ENCODE measurements at places on chromosomes 12 and 14. TPM values are rescaled to one million over a fixed set of nuclear protein-coding genes. Genes with fewer than 3 reads are reported as not detected.

DNA sequence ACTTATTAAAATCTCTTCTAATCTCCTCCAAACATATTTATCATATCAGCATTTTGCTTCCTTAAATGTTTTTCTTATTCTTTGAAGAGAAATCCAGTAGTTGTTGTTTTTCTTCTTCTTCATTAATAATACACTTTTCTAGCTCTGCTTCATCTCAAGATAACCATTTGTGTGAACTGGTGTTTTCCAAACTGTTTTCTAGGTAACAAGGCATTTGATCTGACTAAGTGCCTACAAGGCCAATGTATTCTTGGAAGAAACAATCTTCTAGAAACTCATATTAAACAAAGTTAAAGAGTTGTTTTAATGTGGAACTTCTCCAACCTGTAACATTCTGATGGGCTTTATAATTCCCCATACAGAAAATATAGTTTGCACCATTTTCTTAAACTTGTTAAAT, 30.8 kb upstream of the IFNG start:
- no peaks in the 10 kb centered on the region for H3K27me3 ChIP-seq
- 0 out of 2 replicates have a peak, but pooled peaks cover 3% of the 10 kb centered on the region for H3K4me1 ChIP-seq
- H3K4me3 ChIP-seq = no peak overlapping the region
- no peak overlapping the region for H3K27ac ChIP-seq
- H3K36me3 ChIP-seq = no peaks in the 10 kb centered on the region

GRCh38 chr14:92551044-92551841, 37.7 kb downstream of the RIN3 start:
- no peak overlapping the region for H3K27ac ChIP-seq
- H3K27me3 ChIP-seq = no peaks in the 10 kb centered on the region
- H3K4me1 ChIP-seq = no peaks in the 10 kb centered on the region
- no peak overlapping the region for H3K4me3 ChIP-seq
- DNase-seq = no peak

DNA sequence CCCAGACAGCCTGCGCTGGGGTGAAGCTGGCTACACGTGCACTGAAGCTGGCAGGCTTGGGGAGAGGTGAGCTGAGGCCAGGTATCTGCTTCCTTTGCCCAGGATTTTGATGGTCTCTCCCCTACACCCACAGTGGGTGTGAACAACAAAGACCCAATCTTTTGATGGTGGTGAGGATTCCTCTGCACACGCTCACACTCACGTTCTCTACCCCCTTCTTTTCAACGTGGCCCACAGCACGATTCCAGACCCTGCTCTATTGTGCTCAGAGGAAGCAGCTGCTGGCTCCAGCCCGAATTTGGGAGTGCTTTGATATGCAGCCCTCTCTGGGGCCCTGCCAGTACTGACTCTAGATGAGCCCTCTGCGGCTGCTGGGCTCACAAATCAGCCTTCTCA, 4.9 kb downstream of the CD9 start:
- H3K4me1 ChIP-seq = peaks cover 45% of the 10 kb centered on the region
- no peak for DNase-seq
- no peak overlapping the region for H3K27ac ChIP-seq
- no peak overlapping the region for H3K4me3 ChIP-seq

GRCh38 chr14:41230683-41231082, 376.0 kb upstream of the LRFN5 start:
- no peak for DNase-seq
- no peak overlapping the region for H3K27ac ChIP-seq
- H3K4me1 ChIP-seq = no peaks in the 10 kb centered on the region
- H3K4me3 ChIP-seq = no peak overlapping the region
- no peaks in the 10 kb centered on the region for H3K27me3 ChIP-seq
- H3K36me3 ChIP-seq = no peaks in the 10 kb centered on the region

AQP2 gene
- not detected for total RNA-seq

MFAP5 gene
- 18.9 TPM for total RNA-seq

DNA sequence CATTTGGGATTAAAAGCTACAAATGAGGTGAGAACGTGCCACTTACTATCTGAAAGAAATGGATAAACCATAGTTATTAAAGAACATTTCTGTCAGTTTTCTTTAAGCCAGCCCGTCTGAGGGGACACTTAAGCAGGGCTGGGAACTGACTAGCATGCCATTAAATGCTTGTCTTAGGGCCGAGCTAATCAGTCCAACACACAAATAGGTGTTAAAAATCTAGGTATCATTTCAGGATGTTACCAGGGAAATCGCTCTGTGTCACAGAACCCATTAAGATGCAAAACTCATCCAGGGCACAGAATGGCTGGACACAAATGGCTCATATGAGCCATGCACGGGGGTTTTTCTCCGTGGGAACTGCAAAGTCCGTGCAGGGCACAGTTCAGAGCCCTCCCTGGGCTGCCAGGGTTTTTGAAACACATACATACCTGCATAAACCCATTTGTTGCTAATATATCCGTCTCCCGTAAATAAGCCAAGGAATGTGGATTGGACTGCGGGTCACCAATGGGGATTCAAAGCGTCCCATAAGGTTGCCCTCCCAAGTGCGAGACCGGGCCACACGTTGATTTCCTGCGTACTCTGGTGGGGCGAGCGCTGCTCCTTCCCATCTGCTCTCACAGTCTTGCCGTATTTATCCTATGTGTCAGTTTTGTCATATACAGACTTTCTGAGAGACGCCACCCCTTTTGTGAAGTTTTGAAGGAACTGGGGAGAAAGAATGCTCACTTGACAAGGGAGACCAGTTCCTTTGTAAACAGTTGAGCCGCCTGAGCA, 5.4 kb upstream of the GSC start:
- H3K36me3 ChIP-seq = no peaks in the 10 kb centered on the region
- peaks cover 28% of the 10 kb centered on the region for H3K27me3 ChIP-seq
- no peak overlapping the region for H3K4me3 ChIP-seq
- no peaks in the 10 kb centered on the region for H3K4me1 ChIP-seq
- no peak for DNase-seq

PTPRQ gene
- not detected for total RNA-seq

PLEKHD1 gene
- 0.65 TPM for total RNA-seq

PLD4 gene
- not detected for total RNA-seq

HCAR2 gene
- 2.6 TPM for total RNA-seq

GRCh38 chr14:64747327-64747726, 43.1 kb downstream of the PLEKHG3 start:
- H3K27me3 ChIP-seq = no peaks in the 10 kb centered on the region
- DNase-seq = no peak
- no peaks in the 10 kb centered on the region for H3K4me1 ChIP-seq
- peaks cover 10% of the 10 kb centered on the region for H3K36me3 ChIP-seq

SERPINA12 gene
- not detected for total RNA-seq

TAS2R7 gene
- total RNA-seq = not detected

CMA1 gene
- total RNA-seq = not detected

CRACR2A gene
- not detected for total RNA-seq

OASL gene
- total RNA-seq = 1.7 TPM

GRCh38 chr12:128551266-128551665, 272.5 kb downstream of the SLC15A4 start:
- no peaks in the 10 kb centered on the region for H3K36me3 ChIP-seq
- no peak overlapping the region for H3K4me3 ChIP-seq
- DNase-seq = no peak
- no peaks in the 10 kb centered on the region for H3K4me1 ChIP-seq

OVCH1 gene
- total RNA-seq = not detected

DNA sequence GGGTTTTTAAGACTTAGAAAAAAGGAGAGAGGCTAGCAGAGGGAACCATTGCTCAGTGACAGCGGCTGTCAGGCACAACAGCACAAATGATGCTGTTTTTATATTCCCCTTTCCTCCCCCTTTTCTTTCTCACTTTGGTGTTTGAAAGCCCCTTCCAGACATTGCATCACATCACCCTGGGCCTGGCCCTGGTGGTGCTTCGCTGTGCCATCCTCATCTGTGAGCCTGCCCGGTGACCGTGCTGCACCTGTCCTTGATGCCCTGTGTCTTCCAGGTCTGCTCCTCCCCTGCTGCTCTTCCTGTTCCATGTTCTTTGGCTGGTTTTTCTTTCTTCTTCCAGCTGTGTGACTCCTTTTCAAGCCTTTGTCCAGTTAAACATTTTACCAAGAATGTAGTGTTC, 24.8 kb downstream of the KLC1 start:
- no peak overlapping the region for H3K27ac ChIP-seq
- no peak overlapping the region for H3K4me3 ChIP-seq
- H3K36me3 ChIP-seq = peaks cover 31% of the 10 kb centered on the region
- H3K27me3 ChIP-seq = no peaks in the 10 kb centered on the region
- peaks cover 11% of the 10 kb centered on the region for H3K4me1 ChIP-seq
